ENCODE measurements at places on chromosomes 4 and X.

GRCh38 chr4:184684491-184685189 lies 35.1 kb downstream of the PRIMPOL start:
- DNase-seq, result no peak

- no peak for DNase-seq
Observed at GRCh38 chr4:76305971-76306881, at the start of gene STBD1. Gene STBD1 (plus strand): TSS chr4:76306733. CDS start chr4:76306770, 37 bp downstream.

DNA sequence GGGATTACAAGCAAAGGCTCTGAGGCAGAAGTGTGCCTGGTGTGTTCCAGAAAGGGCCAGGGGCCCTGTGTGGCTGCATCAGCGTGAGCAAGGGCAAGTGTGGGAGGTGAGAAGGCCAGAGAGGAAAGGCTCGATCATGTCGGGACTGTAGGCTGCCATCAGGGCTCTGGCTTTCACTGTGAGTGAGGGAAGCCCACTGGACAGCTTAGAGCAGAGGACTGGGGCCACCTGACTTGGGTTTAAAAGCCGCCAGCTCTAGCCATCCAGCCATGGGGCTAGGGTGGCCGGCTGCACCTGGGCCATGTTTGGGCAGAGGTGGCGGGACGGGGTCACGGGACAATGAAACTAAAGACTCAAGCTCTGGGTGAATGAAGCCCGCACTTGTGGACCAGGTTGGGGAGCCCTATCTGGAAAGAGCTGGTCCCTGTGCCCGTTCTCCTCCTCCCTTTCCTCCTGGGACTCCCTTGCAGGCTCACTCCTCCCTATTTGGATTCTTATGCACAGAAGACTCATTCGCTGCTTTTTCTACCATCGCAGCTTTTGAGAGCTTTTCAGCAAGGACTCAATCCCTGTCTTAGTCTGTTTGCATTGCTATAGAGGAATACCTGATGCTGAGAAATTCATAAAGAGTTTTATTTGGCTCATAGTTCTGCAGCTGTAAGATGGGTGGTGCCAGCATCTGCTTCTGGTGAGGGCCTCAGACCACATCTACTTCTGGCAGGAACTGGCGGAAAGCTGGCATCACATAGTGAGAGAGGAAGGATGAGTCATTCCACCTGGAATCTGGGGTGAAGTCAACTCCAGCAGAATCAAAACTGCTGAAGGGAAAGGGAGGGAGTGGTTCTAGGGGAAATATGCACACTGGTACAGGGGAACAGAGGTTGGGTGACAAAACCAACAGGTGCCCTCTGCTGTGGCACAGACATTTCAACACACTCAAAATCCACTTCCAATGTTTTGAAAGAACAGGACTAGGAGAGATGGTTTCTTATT lies 15.3 kb downstream of the CTAG1B start:
- no peak for DNase-seq

GRCh38 chrX:106588801-106589200 lies 23.0 kb upstream of the RADX start:
- DNase-seq, result no peak

DNA sequence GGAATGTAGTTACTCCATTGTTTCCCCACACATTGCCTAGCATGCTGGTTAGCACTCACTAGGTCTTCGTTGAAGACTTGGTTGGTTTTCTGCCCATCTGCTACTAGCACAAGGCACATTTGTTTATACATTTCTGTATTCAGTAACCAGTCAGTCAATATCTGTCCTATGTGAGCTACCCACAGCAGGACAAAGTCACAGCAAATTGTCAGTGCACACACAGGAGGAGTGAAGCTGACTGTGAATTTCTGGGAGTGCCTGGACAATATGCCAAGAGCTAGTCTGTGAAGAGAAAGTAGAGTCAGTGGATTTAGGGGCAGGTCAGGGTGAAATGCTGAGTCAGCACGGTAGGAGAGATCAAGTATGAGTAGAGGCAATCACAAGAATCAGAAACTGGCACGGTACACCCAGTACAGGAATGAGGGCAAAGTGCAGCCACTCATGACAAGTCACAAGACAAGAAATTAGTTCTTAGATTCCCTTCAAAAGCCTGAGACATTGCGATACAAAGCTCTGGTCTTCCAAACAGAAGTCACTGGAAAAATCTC lies 1049.8 kb upstream of the POU3F4 start:
- DNase-seq, result no peak

DNA sequence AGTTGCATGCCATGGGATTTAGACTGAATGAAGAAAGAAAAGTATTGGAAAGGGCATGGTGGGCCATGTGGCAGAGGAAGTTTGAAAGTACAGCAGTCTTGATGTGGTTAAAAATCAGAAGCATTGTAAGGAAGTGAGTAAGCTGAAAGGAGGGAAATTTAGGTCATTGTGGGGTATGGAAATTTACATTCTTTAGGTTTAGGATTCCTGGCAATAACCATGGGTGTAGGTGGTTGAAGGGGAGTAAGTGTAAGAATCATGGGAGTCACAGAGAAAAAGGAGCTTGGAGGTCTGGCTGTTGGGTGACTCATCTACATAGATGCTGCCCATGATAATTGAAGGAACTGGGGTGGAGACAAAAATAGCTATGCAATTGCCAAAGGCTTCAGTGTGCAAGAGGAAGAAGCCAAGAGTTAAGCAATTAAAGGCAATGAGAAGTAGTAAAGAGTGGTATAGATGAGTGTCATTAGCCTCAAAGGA lies 243.8 kb upstream of the LDB2 start:
- no peak for DNase-seq

- DNase-seq, result no peak
Observed at GRCh38 chr4:163486321-163486720, 8.2 kb upstream of the TMA16 start.

- no peak for DNase-seq
Observed at GRCh38 chr4:8639777-8640720, 47.5 kb downstream of the CPZ start.
